ENCODE measurements at places on chromosomes 11 and 22.

GRCh38 chr11:76838678-76839068 lies 22.0 kb upstream of the ACER3 start:
- DNase-seq: peak; percentile 55

DNA sequence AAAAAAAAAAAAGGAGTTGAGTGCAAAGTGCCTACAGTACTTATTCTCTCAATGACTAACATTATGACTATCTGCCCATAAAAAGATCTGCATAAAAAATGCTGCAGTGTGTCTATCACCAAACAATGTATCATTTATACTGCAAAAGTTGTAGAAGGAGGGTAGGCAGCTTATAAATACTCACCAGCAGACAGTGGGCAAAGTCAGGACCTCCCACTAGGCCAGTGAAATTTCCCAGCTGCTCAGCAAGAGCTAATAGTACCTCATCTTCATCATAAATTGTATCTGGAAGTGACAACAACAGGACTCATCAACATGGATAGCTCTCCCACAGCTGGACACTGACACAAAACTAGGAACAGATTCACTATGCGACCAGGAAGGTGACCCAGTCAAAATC lies 1.6 kb downstream of the PPP2R1B start:
- no peak for DNase-seq

DNA sequence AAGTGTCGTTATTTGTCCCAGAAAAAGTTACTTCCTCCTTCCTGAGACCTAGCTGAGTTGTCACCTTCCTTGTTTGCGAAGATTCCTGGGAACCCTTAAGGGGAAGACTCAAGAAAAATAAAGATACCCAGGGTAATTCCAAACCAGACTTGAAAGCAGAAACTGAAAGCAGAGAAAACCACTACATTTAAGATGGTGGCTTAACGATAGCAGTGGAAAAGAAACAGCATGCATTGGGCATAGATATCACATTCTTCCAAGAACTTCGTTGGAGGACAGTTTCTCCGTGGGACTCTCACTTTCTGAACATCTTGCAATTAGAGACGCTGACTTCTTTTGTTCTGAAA lies 89.1 kb downstream of the FAM76B start:
- DNase-seq: no peak

DNA sequence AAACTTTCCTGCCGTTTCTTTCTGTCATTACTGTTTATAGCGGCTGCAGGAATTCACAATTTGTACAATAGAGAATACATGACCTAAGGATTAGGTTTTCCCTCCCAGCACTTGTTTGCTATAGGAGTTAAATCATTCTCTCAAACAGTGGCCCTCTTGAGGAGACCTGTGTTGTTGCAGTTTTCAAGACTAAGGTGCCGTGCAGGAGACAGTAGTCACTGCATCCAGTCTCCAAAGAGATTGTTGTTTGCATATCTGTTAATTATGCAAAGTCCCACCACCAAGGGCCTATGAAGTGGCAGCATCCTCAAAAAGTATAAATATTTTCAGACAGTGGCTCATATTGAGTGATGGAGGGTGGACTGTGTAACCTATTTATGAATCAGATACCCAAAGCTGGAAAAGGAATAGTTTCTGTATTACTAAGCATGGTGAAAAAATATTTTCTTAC lies 2.3 kb downstream of the PRSS23 start:
- DNase-seq: no peak

DNA sequence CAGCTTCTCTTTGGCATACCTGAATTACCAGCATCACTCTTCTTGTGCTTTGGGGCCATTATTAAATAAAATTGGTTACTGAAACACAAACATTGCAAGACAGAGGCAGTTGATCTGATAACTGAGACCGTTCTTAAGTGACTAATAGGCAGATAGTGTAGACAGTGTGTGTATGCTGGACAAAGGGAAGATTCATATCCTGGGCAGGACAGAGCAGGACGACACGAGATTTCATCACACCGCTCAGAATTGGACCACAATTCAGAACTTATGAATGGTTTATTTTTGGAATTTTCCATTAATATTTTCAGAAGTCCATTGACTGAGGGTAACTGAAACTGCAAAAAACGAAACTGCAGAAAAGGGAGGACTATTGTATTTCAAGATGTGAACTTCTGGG lies 68.6 kb downstream of the LDLRAD3 start:
- no peak for DNase-seq
